H54 (cell line): ENCODE measurements at places on chromosomes 1 and 21.

DNA sequence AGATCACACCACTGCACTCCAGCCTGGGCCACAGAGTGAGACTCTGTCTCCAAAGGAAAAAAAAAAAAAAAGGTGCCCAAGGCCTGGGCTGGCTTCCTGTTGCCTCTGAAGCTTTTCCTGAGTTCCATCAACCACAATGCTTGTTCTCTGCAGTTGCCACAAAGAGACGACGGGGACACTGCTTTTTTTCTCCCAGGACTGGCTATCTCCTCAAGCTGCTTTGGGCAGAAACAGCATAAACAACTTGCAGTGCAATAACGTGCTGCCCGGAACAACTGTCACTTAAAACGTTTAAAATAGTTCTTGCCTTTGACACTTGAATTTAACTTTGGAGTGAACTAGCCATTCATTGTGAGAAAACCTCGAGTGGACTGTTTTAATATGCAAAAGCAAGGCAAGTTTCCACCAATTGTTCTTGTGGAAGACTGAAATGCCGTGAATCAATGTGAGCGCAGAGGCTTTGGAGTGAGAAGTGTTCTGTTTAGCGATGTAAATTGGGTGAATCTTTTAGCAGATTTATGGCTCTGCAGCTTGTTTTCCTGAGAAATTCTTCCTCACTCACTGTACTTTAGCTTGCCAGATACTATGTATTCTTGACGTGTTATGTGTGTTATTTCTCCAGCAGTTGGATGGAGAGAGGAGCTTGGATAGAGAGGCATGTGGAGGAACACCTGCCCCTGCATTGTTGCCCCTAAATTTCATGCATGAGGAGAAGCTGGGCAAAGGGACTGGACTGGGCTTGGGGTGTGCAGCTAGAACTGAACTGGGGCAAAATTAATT lies 188.1 kb upstream of the KIAA0040 start:
- no peak for DNase-seq

GRCh38 chr1:43303471-43304313 lies 2.9 kb downstream of the TIE1 start:
- no peak for DNase-seq

DNA sequence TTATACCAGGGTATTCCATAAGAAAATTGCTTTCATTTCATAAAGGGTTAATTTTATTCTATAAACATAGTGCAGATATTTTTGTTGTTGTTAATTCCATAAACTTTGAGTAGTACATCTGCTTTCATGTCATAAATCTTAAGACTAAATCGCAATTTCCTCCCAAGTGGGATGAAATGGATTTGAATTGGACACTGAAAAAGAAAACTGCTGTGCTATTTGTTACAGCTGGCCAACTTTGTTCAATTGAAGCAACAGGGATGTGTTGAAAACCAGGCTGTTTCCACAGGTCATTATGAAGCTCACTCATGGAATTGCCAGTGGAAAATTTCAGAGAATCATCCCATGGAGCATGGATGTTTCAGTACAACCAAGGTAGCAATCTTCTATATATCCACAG lies 252.5 kb upstream of the RGS18 start:
- no peak for DNase-seq

- DNase-seq, result no peak
Observed at GRCh38 chr1:3642919-3643675, 6.8 kb downstream of the WRAP73 start.

DNA sequence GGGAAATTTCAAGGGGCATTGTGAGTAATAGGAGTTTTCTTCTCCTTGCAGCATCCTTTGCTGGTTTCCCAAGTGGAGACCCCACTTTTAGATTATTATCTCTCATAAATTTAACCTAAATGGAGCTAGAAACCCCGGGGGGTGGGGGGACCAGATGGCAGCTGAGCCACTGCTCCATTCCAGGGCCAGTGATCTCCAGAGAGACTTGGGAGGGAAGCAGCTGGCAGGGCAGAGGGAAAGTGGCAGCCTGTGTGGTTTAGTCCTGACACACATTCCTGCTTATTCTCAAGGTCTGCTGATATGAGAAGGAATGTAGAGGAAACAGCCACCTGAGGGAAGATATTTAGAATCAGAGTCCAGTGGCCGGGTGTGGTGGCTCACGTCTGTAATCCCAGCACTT lies 16.3 kb downstream of the PCP4L1 start:
- DNase-seq, result no peak

DNA sequence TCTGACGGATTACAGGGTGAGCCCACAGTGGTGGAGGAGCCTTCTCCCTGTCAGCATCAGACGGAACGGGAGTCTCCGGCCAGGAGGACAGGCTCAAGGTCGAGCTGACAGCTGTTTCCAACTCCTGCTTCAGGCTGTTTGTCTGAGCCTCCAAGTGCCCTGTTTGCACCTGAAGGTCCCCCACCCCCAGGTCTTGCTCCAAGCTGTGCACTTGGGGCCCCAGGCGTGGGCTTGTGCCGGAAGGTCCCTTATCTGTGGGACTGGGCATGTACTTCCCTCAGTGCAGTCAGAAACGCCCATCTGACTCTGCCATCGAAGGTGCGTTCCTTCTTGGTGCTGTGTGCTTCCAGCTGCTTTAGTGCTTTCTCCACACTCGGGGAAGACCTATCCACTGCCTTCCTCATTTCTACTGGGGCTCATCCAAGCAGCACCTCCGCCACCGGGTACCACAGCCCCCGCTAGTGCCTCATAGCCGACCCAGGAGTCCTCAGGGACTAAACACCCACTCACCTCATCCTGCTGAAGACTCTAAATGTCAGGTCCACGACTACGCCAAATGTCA lies 29.5 kb upstream of the CR2 start:
- DNase-seq, result no peak

DNA sequence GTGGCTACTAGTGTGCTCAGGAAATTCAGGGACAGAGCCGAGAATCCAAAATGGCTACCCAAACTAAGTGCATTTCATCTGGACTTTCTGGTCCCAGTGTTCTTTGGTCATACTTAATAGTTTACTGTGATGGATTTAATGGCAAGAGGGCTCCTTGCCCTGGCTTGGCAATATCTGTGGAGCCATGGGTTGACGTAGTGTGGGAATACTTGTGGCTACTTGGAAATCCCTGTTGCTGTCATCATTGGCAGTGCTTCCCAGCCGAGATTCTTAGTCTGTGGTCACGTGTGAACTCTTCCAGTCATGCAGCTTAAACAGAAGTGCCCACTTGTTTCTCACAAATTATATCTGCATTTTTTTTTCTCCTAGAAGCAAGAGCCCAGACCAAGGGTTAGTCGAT lies 198.9 kb downstream of the HS2ST1 start:
- no peak for DNase-seq

DNA sequence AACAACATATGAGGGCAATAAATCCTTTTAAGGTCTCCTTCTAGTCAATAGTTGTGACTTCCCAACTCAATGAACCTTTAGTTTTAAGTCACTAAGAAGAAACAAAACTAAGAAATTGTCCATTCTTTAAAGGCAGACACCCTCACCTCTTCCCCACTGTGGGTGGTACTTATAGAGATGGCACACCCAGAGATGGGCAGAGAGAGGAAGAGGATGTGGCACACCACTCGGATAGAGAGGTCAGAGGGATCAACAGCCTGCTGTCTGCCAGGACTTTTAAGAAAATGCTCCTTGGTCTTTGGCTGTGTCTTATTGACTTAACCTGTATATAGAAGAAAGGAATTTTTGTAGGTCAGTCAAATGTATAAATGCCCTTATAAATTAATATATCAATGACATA lies 45.1 kb downstream of the FASLG start:
- no peak for DNase-seq

DNA sequence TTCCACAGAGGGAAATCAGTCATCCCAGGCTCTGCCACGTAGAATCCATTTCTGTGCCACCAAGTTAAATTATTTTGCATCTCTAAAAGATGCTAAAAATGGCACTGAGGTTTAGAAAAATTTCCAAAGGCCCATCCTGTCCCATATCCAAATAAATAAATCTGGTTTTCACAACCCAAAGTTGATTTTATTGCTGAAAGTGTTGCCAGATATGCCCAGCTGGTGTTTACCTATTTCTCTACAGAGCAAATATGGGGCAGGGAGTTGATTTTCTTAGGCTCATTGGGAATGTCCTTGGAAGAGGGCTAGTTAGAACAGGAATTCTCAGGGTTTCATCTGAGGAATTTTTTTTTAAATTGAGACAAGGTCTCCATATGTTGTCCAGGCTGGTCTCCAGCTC lies 19.0 kb downstream of the MAP1LC3C start:
- no peak for DNase-seq

- no peak for DNase-seq
Observed at GRCh38 chr21:28454564-28455252, 538.0 kb downstream of the LTN1 start.

- no peak for DNase-seq
Observed at GRCh38 chr1:32773764-32774463, 43.2 kb downstream of the YARS1 start.

- DNase-seq, result peak; percentile 27
Observed at GRCh38 chr1:206723805-206724472, 39.2 kb downstream of the MAPKAPK2 start.

GRCh38 chr1:35656148-35656862 lies 15.0 kb upstream of the PSMB2 start:
- DNase-seq, result no peak

- DNase-seq, result no peak
Observed at GRCh38 chr1:61237659-61238358, 155.4 kb downstream of the NFIA start.

- DNase-seq, result no peak
Observed at GRCh38 chr21:38439957-38440356, 58.3 kb downstream of the ERG start.
